Stimulated activated CD4-positive, alpha-beta T cell treated with anti-CD3 and anti-CD28 coated beads, Interleukin-4, amount 100 ng/mL, for 24 hours (primary cell): ENCODE measurements at places on chromosomes 7 and 10.

DNA sequence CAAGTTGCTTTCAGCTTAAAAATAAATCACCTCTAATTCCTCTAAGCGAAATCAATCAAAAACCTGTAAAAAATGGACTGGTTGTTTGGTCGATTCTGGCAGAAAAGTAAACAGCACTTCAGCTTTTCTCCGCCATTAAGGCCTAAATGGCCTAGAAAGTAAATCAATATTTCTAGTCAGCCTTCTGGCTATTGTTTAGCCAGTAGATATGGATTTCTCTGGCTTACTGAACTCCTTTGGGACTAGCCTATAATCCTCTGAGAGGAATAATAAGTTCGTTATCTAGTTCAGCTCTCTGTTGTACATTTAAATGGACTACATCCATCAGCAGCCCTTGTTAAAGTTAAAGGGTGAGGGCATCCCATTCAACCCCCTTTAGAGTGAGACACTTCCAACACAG is 400.1 kb upstream of the ETV1 start:
- no peak for DNase-seq

- no peak for DNase-seq
These were observed 155.1 kb downstream of the OR13A1 start for GRCh38 chr10:45160271-45160670.

DNA sequence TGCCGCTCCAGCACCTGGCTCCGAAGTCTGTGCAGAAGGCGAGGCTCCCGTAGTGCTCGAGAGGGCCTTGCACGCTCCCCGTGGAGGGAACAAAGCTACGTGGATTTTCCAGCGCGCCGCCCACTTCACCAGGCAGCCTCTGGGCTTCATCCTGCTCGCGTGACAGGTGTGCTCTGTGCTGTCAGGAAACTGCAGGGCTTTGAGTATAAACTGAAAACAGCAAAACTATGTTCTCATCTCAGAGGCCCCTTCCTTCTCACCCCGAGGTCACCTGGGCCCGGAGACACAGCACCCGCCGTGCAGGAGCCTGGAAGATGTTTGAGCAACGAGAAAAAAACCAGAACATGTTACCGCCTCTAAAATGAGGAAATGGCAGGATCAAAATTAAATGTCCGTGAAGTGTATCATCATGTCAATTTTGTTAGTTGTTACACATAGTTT is 17.6 kb upstream of the GPR146 start:
- DNase-seq, result no peak

GRCh38 chr7:41979834-41980307 is 257.1 kb downstream of the GLI3 start:
- no peak for DNase-seq

DNA sequence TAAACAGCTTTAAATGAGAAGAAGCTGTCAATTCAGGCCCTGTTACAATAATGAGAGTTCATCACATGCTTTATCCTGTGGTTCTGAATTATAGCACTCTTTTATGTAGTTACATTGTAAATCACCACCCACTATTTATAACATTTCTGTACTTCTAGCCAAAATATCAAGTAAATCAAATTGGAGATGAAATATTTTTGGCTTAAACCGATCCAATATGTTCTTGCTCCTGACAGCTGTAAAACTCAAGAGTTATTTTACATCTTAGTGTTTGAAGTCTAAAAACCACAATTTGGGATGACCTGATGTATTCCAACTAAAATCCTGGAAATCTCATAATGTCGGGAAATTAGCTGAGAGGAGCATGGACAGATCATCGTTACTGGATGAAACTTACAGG is 371.2 kb upstream of the LRRN3 start:
- no peak for DNase-seq

DNA sequence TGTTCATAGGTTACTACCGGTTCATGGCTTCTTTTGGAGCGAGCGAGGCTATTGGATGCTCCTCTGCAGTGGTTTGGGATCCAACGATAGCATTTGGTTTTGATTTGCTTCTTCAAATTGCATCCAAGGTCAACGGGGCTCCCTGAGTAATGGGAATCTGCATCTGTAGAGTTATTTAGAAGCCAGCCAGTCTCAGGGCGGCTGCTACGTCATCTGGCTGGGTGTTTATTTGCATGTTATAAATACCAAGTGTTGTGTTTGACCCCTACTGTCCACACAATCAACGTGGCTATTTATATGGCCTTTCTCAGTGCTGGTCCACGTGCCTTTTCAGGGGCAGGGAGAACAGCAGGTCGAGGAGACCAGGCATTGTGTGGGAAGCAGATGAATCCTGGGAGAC is 137.7 kb downstream of the PRPF18 start:
- no peak for DNase-seq

DNA sequence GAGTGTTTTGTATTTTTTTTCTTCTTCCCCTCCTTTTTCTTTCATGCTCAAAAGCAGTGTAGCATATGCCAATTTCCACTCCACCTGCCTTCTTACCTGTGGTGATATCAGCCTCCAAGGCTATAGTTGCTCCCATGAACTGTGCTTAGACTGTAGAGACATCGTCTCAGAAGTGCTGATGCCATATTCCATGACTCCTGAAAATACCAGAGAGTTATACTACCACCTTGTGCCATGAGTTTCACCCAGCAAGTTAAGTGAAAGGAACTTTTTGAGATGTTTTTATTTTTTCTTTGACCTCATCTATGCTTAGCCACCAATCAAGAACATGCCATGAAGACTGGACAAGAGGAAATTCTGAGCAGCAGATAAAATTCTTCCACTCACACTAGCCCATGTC is 142.8 kb upstream of the SEMA3E start:
- no peak for DNase-seq

- DNase-seq, result no peak
These were observed 179.7 kb downstream of the HGF start for GRCh38 chr7:81590131-81590530.

DNA sequence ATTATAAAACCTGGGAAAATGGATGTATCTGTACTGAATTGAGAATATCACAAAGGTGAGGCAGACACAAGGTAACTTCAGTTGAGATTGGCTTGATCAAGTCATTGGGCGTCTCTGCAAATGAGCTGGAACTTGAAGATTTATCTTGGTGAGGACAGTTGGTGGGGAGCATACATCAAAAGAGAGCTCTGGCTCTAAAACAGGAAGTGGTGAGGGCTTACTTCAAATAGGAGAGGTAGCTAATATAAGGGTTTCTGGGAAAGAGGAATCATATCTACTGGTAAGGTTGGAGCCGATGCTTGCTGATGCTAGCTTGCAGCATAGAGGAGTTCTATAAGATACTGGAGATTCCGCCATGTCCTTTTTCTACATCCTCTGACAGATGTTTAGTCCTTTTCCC is 39.9 kb upstream of the FGL2 start:
- no peak for DNase-seq

DNA sequence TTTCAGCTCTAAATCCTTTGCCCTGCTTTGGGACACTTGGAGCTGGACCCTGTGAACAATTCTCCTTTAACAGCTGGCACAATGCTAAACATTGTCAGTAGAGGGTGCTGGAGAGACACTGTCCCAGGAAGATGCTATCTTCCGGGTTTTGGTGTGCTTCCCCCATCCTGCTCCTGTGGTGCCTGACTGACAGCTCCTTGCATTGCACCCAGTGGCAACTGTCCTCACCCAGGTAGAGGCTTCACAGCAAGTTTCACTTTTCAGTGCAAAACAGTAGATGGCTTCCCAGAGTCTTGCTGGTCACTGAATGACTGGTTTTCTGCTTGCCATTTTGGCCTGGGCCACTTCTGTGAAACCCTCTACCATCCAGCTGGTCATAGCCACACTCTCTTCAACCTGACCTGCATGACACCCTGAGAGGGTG is 77.3 kb downstream of the CDC14C start:
- DNase-seq, result no peak

GRCh38 chr10:93039721-93040120 is 20.9 kb upstream of the CYP26C1 start:
- DNase-seq, result no peak

GRCh38 chr7:140771826-140772225 is 75.3 kb downstream of the NDUFB2 start:
- DNase-seq, result no peak

GRCh38 chr10:13095094-13095493 is 4.9 kb upstream of the OPTN start:
- no peak for DNase-seq

- DNase-seq, result no peak
These were observed 7.1 kb upstream of the TAS2R39 start for GRCh38 chr7:143176128-143176527.

GRCh38 chr7:45092100-45092930 is 3.5 kb upstream of the NACAD start:
- no peak for DNase-seq

DNA sequence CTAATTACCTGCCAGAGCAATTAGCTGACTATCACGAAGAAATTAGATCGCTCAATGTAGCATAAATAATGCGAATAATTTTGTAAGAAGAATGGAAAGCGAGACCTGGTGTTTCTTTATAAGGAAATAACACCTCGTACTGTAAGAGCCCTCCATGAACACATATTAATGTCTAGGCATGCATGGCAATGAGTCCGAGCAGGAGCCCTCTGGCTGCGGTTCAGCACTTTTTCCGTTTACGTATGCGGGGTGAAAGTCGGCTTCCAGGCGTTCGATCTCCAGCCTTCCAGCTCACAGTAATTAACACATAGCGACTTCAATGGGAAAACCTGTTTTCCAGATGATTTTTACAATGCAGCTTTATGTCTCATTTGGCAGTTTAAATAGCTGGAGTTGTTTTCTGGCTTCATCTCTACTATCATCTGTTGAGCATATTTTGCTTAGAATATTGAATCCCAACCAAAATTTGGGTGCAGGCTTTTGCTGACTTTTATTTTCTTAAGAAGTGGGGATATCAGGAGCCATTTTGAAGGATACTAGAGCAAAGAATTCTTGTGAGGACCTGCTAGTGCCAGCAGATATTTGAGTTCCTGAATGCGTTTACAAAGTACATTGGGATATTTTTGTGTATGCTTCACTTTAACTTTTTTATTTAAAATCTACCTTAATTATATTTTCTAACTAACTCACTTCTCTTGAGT is 7.2 kb upstream of the SP8 start:
- DNase-seq, result no peak

GRCh38 chr7:21805791-21806190 is 139.9 kb downstream of the CDCA7L start:
- DNase-seq, result no peak

DNA sequence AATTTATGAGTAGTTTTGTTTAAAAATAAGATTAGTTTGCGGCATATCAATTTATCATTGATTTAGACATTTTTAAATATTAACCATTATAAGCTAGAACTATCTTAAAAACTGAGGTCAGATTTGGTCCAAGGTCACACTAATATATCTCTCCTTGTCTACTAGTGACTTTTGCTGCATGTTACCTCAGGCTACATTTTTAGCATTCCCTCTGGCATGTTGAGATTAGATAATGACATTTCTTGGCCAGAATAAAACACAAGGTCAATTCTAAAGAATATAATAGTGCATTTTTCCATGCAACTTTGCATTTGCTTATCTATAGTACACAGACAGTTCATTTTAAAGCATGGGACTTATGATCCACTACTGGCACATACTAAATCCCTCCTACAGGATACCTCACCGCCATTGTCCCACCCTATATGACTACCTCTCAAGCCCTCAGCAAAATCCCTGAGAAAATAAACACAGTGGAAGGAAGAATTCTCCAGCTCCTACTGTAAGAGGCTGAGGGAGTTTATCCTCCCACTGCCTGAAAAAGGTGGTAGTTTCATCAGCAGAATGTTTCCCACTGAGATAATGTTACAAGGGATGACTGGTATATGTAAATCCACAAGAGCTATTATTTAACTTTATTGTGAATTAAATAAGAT is 816.4 kb downstream of the GRM8 start:
- no peak for DNase-seq

- no peak for DNase-seq
These were observed 138.5 kb downstream of the ZNF438 start for GRCh38 chr10:30893208-30893607.

DNA sequence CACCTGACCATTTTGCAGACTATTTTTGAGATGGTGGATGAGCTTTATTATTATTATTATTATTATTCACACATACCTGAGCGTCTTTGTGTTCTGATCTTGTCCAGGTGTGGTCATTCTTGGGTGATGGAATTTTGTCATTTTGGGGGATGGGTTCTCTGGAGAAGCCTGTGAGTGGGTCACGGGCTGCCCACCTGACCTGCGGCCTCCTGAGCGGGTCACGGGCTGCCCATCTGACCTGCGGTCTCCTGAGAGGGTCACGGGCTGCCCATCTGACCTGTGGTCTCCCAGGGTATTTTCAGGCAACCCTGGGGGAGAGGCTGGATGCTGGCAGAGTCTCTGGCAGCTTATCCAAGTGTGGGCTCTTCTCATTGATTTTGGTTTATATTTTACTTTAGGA is 7.3 kb downstream of the SCART1 start:
- no peak for DNase-seq
